ENCODE measurements at places on chromosomes 5 and 9. TPM values are rescaled to one million over a fixed set of nuclear protein-coding genes. Genes with fewer than 3 reads are reported as not detected.

Gene C7
- total RNA-seq, result 1.4 TPM

Gene SLC45A2
- not detected for total RNA-seq

Gene PCDHB5
- 0.08 TPM for total RNA-seq

Gene TGFBI
- 314 TPM for total RNA-seq

Gene FOXD4L3
- total RNA-seq, result not detected

Gene LRRC26
- total RNA-seq, result 0.69 TPM

Gene PRR7
- 39.2 TPM for total RNA-seq

Gene DRD1
- total RNA-seq, result 1.0 TPM

Gene RASA1
- 29.0 TPM for total RNA-seq

Gene PCDHB4
- 0.26 TPM for total RNA-seq

Gene GCNT1
- 0.28 TPM for total RNA-seq

Gene NIPAL4
- not detected for total RNA-seq

Gene ALDH1A1
- total RNA-seq, result 0.54 TPM

Gene LCP2
- 0.36 TPM for total RNA-seq

Gene ITGA2
- total RNA-seq, result 41.8 TPM

Gene MIER3
- 29.7 TPM for total RNA-seq

Gene HACD4
- total RNA-seq, result 0.13 TPM

Gene HTR4
- total RNA-seq, result not detected

Gene PCDHGB1
- 2.0 TPM for total RNA-seq

Gene PCDHGA5
- total RNA-seq, result 0.67 TPM

Gene LAMC3
- total RNA-seq, result 16.4 TPM

Gene C6
- total RNA-seq, result 0.13 TPM

Gene ANKRD34B
- total RNA-seq, result 0.10 TPM

Gene CCNO
- 12.3 TPM for total RNA-seq

Gene ADAMTS16
- total RNA-seq, result 0.54 TPM

Gene ABHD17B
- total RNA-seq, result 21.1 TPM

Gene CCDC180
- 2.9 TPM for total RNA-seq

Gene NXNL2
- total RNA-seq, result 1.4 TPM

Gene CEP120
- 20.1 TPM for total RNA-seq

Gene EQTN
- total RNA-seq, result not detected

Gene CMYA5
- total RNA-seq, result 0.31 TPM

Gene PTPA
- total RNA-seq, result 114 TPM

Gene S100Z
- total RNA-seq, result not detected

Gene QRFP
- not detected for total RNA-seq

Gene ORM2
- 0.77 TPM for total RNA-seq

Gene PRDM9
- total RNA-seq, result not detected

Gene INSYN2B
- total RNA-seq, result 0.28 TPM

Gene TRIM36
- 1.6 TPM for total RNA-seq

Gene CNTFR
- total RNA-seq, result 2.7 TPM

Gene CXCL14
- not detected for total RNA-seq

Gene SHC3
- 1.7 TPM for total RNA-seq

Gene TAF11L5
- not detected for total RNA-seq

Gene LCN1
- not detected for total RNA-seq

Gene PCDHGA6
- total RNA-seq, result 0.59 TPM

Gene LECT2
- total RNA-seq, result not detected

Gene EMB
- total RNA-seq, result 65.9 TPM

Gene EPB41L4B
- total RNA-seq, result 27.8 TPM

Gene DMRT3
- not detected for total RNA-seq

Gene GPR150
- total RNA-seq, result 0.54 TPM

Gene RCL1
- 11.2 TPM for total RNA-seq

Gene CYLC2
- not detected for total RNA-seq

Gene GHR
- total RNA-seq, result 0.05 TPM

Gene PCDHGB2
- 5.3 TPM for total RNA-seq

Gene CRB2
- 0.05 TPM for total RNA-seq

Gene PRUNE2
- 0.18 TPM for total RNA-seq

Gene PRELID2
- 15.4 TPM for total RNA-seq
